NCI-H1048 (cell line): ENCODE measurements at places on chromosomes 4 and X.

DNA sequence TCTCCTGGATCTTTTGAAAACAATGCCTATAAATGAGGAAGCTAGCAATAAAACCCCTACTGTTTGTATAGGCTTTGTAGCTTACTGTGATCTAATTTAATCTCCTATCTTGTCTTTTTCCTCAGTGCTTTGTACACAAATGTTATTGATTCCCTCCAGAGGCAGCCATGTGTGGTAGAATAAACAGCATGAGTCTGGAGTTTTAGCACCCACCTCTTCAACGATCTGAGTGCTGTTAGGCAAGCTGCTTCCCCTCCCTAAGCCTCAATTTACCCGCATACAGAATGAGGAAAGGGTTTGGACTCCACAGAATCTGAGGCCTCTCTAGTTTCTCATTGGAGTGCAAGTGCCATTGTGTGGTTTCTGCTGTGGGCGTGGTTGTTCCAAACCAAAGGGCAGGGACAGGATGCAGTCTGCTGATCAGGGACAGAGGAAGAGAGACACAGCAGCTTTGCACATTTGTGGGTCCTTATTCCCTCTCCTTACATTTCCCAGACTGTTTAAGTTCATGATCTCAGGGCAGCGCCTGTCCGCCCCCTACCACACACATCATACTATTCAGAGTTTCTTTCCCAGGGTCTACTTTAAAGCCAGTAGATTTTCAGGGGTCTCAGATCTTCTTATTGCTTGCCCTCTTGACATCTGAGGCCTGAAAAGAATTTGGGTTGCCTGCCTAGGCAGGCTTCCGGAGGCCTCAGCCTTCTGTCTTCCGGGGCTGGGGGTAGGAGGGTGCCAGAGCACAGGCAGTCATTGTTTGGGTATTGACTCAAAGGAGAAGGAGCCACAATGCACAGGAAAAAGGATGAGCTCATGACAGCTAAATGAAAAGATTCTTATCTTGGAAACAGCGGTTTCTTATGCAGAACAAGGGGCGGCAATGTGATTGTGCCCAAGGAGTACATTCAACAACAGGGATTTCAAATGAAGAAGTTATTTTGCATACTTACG lies 114.9 kb upstream of the TEX13D start:
- DNase-seq: no peak

GRCh38 chrX:74280759-74281158 lies 23.2 kb upstream of the ZCCHC13 start:
- DNase-seq: no peak

DNA sequence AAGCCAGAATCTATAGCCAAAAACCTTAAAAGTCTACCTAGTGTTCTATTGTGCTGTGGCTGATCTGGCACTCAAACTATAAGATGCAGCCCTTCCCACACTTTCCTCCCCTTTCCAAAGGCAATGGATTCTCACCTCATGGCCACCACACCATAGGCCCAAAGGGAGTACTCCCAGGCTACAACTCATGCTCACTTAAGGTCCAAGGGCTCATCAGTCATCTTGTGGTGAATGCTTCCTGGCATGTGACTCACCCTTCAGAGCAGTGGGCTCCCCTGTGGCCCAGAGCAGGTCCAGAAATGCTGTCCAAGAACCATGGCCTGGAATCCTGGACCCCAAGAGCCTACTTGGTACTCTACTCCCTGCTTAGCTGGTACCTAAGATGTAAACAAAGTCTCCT lies 181.0 kb downstream of the CHRDL1 start:
- no peak for DNase-seq

- DNase-seq: no peak
Measured at GRCh38 chrX:27976284-27976683, 5.0 kb downstream of the DCAF8L1 start.

DNA sequence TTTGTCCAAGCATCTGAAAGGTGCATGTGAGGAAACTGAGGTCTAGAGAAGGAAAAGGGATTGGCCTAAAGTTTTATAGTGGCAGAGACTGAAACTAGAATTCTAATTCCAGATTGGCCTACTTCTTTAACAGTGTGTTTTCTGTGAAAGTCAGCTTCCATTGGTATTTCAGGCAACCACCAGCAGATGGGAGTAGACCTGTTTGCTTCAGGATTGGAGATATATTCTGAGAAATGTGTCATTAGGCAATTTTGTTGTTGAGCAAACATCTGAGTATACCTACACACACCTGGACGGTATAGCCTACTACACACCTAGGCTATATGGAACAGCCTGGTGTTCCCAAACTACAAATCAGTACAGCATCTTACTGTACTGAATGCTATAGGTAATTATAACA lies 207.3 kb upstream of the RADX start:
- DNase-seq: no peak
